ENCODE measurements at places on chromosomes 4 and X. TPM values are rescaled to one million over a fixed set of nuclear protein-coding genes. Genes with fewer than 3 reads are reported as not detected.

CENPU gene
- total RNA-seq, result 2.0 TPM

VBP1 gene
- 25.9 TPM for total RNA-seq

GAGE12H gene
- total RNA-seq, result not detected

ITGB1BP2 gene
- total RNA-seq, result 18.5 TPM

GPR34 gene
- 38.6 TPM for total RNA-seq

CCDC110 gene
- 6.2 TPM for total RNA-seq
